ENCODE measurements at places on chromosomes 13 and 19.

DNA sequence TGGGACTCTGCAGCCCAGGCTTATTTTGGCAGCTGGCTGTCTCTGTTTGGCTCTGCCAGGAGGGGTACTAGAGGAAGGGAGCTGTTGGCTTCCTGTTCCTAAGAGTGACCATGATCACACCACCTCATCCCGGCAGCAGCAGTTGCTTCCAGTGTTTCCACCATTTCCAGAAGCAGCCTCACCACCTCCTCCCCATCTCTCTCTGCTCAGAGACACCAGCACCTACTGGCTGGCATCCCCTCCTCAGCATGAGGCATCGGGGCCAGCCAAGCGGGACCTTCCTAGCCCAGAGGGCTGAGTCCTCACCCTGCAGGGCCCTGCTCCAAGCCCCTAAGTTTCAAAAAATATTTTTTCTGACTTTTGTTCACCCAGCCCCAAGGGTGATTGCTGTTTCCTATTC is 59.0 kb downstream of the NUFIP1 start:
- no peaks in the 10 kb centered on the region for H3K4me1 ChIP-seq
- H3K36me3 ChIP-seq = no peaks in the 10 kb centered on the region
- no peaks in the 10 kb centered on the region for H3K27me3 ChIP-seq
- no peak overlapping the region for H3K27ac ChIP-seq

GRCh38 chr19:18290302-18291018 is 9.0 kb upstream of the JUND start:
- no peaks in the 10 kb centered on the region for H3K36me3 ChIP-seq
- DNase-seq = no peak
- peak overlapping the region; percentile 90 for H3K27ac ChIP-seq

DNA sequence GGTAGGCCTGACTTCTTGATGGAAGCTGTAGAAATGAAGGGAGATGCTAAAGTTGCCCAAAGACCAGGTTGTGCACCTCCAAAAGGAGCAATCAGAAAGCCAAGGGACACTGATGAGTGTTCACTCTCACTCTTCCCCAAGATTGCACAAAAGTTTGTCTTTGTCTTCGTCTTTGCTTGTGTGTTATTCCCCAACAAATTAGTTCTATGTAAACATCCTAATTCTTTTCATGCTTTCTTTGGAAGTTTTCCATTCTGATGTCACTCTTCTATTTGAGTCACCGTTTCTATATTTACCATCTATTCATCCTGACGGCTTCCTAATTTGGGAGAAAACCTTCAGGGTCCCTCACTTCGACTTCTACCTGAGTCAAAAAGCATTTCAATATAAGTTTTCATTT is 3.7 kb upstream of the TMEM272 start:
- H3K4me3 ChIP-seq = no peak overlapping the region
- peaks cover 3% of the 10 kb centered on the region for H3K27me3 ChIP-seq
- H3K36me3 ChIP-seq = no peaks in the 10 kb centered on the region
- DNase-seq = no peak

- H3K36me3 ChIP-seq = no peaks in the 10 kb centered on the region
- no peak overlapping the region for H3K27ac ChIP-seq
Observed at GRCh38 chr13:110151462-110151861, 155.5 kb downstream of the COL4A1 start.

- H3K27me3 ChIP-seq = no peaks in the 10 kb centered on the region
- DNase-seq = no peak
- peak overlapping the region; percentile 87 for H3K4me3 ChIP-seq
- H3K36me3 ChIP-seq = peaks cover 5% of the 10 kb centered on the region
- peak overlapping the region; percentile 85 for H3K27ac ChIP-seq
- no peaks in the 10 kb centered on the region for H3K4me1 ChIP-seq
Observed at GRCh38 chr13:19782049-19782726, 557 bp downstream of the PSPC1 start.

DNA sequence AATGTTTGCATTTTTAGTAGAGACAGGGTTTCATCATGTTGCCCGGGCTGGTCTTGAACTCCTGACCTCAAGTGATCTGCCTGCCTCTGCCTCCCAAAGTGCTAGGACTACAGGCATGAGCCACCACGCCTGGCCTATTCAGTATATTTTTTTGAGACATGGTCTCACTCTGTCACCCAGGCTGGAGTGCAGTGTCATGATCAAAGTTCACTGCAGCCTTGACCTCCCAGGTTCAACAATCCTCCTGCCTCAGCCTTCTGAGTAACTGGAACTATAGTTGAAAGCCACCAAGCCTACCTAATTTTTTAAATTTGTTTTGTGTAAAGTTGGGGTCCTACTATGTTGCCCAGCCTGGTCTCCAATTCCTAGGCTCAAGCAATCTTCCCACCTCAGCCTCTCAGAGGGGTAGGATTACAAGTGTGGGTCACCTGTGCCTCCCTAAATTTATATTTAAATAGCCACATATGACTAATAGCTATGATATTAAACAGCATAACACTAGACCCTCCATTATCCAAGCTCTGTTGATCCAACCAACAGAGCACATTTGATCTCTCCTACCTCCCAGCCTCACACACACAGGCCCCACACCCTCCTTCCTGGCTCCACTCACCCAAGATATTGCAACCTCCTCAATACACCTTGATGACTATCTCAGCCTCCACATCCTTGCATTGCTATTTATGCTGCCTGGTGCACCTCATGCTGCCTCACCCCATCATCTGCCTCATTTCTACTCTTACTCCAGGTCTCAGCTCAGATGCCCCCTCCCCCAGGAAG is 2.1 kb upstream of the CEACAM19 start:
- H3K27ac ChIP-seq = no peak overlapping the region
- no peaks in the 10 kb centered on the region for H3K4me1 ChIP-seq
- no peak for DNase-seq
- no peaks in the 10 kb centered on the region for H3K36me3 ChIP-seq
- no peaks in the 10 kb centered on the region for H3K27me3 ChIP-seq
- H3K4me3 ChIP-seq = no peak overlapping the region

DNA sequence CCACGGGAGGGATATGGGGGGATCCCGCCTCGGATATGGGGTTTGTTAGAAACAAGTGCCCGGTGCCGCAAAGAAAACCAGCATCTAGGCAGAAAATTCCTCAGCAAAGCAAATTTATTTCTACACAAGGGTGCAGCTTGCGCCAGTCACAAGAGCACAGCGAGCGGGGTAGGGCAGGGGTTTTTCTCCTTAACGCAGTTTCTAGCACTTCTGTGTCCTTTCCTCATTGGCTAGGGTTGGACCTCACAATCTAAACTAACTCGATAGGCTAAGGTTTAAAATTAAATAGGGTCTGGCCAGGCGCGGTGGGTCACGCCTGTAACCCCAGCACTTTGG is 595 bp downstream of the ZNF440 start:
- H3K4me3 ChIP-seq = peak overlapping the region; percentile 82
- DNase-seq = no peak
- H3K27me3 ChIP-seq = no peaks in the 10 kb centered on the region
- peak overlapping the region; percentile 83 for H3K27ac ChIP-seq
- H3K36me3 ChIP-seq = no peaks in the 10 kb centered on the region

- peaks cover 27% of the 10 kb centered on the region for H3K27me3 ChIP-seq
- no peaks in the 10 kb centered on the region for H3K36me3 ChIP-seq
- no peaks in the 10 kb centered on the region for H3K4me1 ChIP-seq
- no peak for DNase-seq
- H3K27ac ChIP-seq = no peak overlapping the region
Observed at GRCh38 chr19:33706631-33707030, 84.9 kb downstream of the CHST8 start.

- H3K4me3 ChIP-seq = no peak overlapping the region
- H3K27ac ChIP-seq = no peak overlapping the region
- H3K27me3 ChIP-seq = no peaks in the 10 kb centered on the region
- DNase-seq = no peak
Observed at GRCh38 chr19:12703046-12703445, 6.6 kb upstream of the FBXW9 start.

DNA sequence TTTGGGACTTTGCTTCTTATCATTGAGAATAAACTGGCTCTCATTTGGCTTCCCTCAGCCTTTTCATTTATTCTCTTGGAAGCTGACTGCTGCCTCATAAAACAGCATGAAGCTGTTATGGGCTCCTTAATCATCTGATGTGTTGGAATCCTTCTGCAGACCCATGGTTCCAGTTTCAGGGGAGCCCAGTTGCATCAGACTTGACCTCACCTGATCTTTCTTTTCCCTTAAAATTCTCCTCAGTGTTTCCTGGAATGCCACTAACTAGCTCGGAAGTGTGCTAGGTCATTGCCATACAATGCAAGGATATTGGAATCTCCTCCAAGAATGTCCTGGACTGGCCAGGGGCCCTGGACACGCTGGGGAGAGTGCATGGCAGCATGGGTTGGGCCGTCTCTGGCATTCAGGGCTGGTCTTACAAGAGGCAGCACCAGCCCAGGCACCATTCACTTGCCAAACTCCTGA is 158.7 kb downstream of the FLT1 start:
- H3K27ac ChIP-seq = no peak overlapping the region
- H3K4me3 ChIP-seq = no peak overlapping the region
- no peaks in the 10 kb centered on the region for H3K4me1 ChIP-seq
- H3K27me3 ChIP-seq = no peaks in the 10 kb centered on the region

DNA sequence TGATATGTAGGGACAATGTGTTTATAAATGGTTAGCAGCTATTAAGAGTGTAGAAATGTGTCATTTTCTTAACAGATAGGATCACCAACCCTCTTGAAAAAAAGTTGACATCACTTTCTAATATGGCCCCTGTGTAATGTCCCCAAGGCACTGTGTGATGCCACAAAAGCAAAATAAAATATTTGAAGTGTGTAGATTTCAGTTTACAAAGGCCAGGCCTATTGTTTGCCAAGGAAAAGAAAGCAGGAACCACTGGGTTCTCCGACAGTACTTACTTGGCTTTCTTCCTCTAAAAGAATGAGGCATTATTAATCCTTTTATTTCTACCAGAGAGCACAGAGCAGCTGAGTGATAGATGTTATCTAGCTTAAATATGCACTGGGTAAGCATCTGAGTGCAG is 10.5 kb upstream of the GJA3 start:
- 0 out of 2 replicates have a peak, but pooled peaks cover 5% of the 10 kb centered on the region for H3K4me1 ChIP-seq
- no peak overlapping the region for H3K27ac ChIP-seq
- no peak for DNase-seq
- no peaks in the 10 kb centered on the region for H3K36me3 ChIP-seq

GRCh38 chr13:50919277-50919676 is 9.7 kb downstream of the RNASEH2B start:
- no peak for DNase-seq
- no peaks in the 10 kb centered on the region for H3K27me3 ChIP-seq
- H3K4me1 ChIP-seq = peaks cover 12% of the 10 kb centered on the region
- no peak overlapping the region for H3K27ac ChIP-seq
- H3K4me3 ChIP-seq = no peak overlapping the region

GRCh38 chr13:108049211-108049610 is 166.1 kb downstream of the LIG4 start:
- H3K36me3 ChIP-seq = no peaks in the 10 kb centered on the region
- DNase-seq = no peak
- H3K27ac ChIP-seq = no peak overlapping the region

GRCh38 chr13:35549481-35549880 is 73.0 kb upstream of the MAB21L1 start:
- no peak overlapping the region for H3K27ac ChIP-seq
- no peaks in the 10 kb centered on the region for H3K27me3 ChIP-seq
- H3K36me3 ChIP-seq = no peaks in the 10 kb centered on the region
- H3K4me3 ChIP-seq = no peak overlapping the region
- no peaks in the 10 kb centered on the region for H3K4me1 ChIP-seq

- H3K36me3 ChIP-seq = no peaks in the 10 kb centered on the region
- no peaks in the 10 kb centered on the region for H3K27me3 ChIP-seq
- H3K4me3 ChIP-seq = no peak overlapping the region
Observed at GRCh38 chr13:42361701-42362100, 89.7 kb downstream of the AKAP11 start.

DNA sequence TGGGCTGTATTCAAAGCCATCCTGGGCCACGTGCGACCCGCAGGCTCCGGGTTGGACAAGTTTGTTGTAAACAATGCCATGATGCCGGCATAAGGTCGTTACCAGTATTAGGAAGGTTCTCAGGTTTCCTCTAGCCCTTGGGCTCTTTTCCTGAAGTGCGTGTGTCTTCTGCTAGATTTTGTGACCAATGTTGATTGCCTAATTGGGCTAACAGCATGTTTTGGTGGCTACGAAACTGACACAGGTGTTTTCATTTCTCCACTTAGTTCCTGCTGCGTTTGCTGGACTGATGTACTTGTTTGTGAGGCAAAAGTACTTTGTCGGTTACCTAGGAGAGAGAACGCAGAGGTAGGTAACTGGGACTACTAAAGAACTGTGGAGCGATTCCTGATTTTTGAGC is 20.3 kb downstream of the ALOX5AP start:
- no peak overlapping the region for H3K27ac ChIP-seq
- H3K27me3 ChIP-seq = no peaks in the 10 kb centered on the region
- no peak overlapping the region for H3K4me3 ChIP-seq
- H3K4me1 ChIP-seq = no peaks in the 10 kb centered on the region
- DNase-seq = no peak
- no peaks in the 10 kb centered on the region for H3K36me3 ChIP-seq

DNA sequence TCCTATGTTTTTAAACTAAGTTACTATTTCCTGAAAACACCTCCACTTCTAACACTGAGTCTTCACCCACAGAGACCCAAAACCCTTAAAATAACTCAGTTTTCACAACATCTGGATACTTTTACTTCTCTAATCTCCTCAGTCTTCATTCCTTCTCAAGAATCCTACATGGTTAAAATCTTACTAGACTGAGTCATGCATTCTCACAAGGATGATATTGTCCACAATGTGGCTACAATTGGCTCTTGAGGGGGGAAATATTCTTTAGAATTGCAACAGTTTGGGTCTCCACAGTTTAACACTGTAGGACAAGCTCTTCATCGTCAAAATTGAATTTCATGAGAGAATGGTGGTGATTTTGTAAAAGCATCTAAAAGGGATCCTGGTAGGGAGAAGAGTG is 397.1 kb downstream of the SLITRK5 start:
- no peaks in the 10 kb centered on the region for H3K27me3 ChIP-seq
- no peak for DNase-seq
- H3K4me3 ChIP-seq = no peak overlapping the region
- no peaks in the 10 kb centered on the region for H3K4me1 ChIP-seq

DNA sequence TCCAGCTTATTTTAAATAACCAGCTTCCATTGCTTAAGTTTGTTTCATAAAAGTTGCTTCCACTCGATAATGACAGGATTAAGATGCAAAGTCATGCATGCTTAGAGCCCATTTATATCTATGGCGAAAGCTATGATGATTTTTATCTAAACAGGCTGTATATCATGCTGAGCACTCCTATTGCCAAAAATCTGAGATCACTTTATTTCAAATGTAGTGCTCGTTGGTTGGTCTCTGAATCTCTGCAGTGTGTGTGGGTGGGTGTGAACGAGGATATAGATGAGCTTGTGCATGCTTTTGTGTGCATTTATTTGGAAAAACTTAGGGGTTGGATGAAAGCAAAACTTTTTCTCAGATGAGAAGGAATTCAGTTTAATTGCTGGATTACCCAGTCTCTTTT is 27.0 kb upstream of the ARGLU1 start:
- DNase-seq = no peak
- H3K4me1 ChIP-seq = no peaks in the 10 kb centered on the region
- H3K36me3 ChIP-seq = no peaks in the 10 kb centered on the region
- H3K4me3 ChIP-seq = no peak overlapping the region
- H3K27me3 ChIP-seq = no peaks in the 10 kb centered on the region
- H3K27ac ChIP-seq = no peak overlapping the region

DNA sequence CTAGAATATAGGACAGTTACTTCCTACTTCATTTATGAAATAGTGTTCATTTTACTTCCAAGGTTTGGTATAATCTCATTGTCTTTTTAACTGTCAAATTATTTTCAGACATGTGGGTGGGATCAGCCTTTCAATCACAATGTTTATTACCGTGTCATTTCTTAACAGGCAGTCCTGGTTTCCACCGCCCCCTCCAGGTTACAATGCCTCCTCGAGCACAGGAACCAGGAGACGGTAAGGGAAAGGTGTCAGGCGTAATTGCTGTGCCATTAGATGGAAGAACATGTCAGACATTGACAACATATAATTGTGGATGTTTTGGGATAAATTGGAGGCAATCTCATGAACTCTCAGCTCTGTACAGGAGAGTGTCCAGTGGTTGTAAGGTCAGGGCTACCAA is 36.5 kb downstream of the SCEL start:
- no peak overlapping the region for H3K4me3 ChIP-seq
- no peak overlapping the region for H3K27ac ChIP-seq
- H3K36me3 ChIP-seq = no peaks in the 10 kb centered on the region

Measured in Panc1 (cell line).